NCI-H1105 (cell line): ENCODE measurements at places on chromosomes 4 and X.

DNA sequence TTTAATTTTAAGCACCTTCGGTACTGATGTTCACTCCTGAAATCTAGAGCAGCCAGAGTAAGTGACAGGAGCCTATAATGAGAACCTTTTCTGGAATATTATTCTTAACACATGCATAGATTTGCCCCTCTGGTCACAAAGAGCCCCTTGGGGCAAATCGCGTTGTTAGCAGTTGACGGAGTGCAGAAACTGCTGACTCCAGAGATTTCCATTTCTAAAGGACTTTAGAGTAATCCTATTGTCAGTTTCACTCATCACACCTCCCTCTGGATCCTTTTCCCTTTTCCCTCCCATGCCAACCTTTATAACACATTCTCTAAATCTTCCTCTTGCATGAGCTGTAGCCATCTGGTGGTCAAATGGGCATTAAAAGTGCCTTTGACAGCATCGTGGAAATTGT is 264.9 kb upstream of the PRPS2 start:
- DNase-seq: no peak

- no peak for DNase-seq
These were observed 621.6 kb downstream of the PCDH7 start for GRCh38 chr4:31341601-31342359.

GRCh38 chr4:47493238-47494123 is 8.4 kb downstream of the ATP10D start:
- DNase-seq: no peak

DNA sequence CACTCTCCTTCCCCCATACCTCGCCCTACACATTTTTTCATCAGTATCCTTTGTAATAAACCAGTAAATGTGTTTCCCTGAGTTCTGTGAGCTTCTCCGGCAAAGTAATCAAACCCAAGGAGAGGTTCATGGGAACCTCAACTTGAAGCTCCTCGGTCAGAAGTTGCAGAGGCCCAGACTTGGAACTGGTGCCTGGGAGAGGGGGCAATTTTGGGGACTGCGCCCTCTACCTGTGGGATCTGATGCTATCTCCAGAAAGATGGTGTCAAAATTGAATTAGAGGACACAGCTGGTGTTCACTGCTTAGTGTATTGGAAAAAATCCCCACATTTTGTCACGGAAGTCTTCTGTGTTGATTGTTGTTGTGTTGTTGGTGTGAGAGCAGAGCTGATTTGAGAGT is 70.6 kb downstream of the ATP11C start:
- DNase-seq: no peak

DNA sequence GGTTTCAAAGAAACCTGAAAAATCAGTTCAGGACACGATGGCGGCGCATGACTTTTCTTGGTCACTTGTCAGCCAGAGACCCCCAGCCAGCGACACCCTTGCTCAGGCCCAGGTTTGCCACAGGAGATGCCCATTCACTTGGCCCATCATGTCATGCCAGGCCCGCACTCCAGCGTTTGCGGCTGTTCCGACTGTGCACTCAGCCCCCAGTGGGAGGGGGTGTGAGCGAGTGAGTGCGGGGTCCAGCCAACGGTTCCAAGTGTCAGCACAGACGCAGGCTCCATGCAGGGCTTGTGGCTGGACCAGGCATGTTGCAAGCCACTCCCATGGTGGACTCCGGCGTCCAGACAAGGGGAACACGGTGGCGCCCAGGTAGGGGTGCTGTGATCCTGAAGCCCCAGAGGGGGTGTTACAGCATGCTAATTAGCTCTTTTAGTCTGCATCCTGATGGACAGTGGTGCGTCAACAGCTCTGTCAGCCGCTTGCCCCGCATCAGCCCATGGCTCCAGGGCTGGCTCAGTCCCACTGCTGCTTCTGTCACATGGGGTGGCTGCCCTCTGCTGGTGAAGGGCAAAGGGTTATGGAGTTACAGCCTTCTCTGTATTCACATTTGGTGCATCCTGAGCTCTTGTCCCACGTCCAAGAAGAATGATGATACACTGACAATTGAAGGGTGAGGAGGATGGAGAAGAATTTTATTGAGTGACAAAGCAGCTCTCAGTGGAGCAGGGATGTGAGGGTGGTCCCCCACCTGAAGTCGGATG is 3.7 kb upstream of the MAEA start:
- DNase-seq: no peak

DNA sequence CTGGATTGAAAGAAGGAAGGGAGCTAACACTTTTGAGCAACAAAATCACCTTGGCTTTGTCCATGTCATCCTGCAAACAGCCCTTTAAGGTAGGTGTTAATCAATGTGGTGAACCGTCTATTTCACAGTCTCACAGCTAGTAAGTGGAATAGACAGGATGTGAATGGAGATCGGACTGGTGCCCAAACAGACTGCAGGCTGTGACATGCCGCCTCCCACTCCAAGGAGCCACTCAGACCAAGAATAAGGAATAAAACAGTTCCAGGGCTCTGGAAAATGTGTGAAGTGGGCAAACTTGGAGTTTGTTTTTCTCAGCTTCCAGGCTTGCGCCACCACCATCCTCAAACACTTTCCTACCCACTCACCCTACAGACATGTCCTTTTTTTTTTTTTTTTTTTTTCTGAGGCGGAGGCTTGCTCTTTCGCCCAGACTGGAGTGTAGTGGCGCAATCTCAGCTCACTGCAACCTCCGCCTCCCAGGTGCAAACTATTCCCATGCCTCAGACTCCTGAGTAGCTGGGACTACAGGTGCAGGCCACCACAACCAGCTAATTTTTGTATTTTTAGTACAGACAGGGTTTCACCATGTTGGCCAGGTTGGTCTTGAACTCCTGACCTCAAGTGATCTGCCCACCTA is 57.7 kb upstream of the SEC24B start:
- no peak for DNase-seq

GRCh38 chrX:69226459-69227158 is 61.4 kb upstream of the PJA1 start:
- no peak for DNase-seq
